ENCODE measurements at places on chromosomes 1 and 21.
A peak's percentile ranks its signal among the peaks of the same experiment; 100 is the strongest.

- DNase-seq, result no peak
Observed at GRCh38 chr1:219757890-219758289, 145.0 kb upstream of the ZC3H11B start.

DNA sequence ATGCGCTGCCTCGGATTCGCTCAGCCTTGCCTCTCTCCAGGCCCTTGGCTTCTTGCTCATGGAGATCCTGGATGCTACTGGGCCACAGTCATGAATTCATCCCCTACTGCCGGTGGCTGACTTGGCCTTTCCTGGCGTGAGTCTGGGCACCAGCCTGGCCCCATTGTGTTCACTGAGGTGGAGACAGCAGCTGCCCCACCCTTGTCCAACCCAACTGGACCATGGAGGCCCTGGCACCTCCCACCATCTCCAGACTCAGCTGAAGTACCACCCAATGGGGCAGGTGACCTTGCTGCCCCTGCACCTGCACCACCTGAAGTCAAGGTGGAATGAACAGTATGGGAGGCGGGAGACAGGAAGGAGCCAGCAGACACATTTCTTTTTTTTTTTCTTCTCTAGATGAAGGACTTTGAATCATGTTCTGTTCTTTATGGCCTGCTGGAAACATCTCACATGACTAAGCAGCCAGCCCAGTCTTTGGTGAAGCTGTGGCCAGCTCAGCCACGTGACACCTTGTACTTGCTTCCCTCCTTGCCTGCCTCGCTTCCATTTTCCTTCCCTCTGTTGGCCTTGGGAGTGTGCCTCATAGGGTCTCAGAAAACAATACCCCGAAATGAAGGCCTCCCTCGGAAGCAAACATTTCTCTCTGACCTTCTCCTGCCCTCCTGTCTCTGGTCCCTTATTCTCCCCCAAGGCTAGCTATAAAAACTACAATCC lies 3.8 kb upstream of the SLC30A2 start:
- DNase-seq, result no peak

- no peak for DNase-seq
Observed at GRCh38 chr1:22722901-22723550, 12.4 kb downstream of the EPHB2 start.

- no peak for DNase-seq
Observed at GRCh38 chr1:241079047-241079446, 278.0 kb downstream of the RGS7 start.

DNA sequence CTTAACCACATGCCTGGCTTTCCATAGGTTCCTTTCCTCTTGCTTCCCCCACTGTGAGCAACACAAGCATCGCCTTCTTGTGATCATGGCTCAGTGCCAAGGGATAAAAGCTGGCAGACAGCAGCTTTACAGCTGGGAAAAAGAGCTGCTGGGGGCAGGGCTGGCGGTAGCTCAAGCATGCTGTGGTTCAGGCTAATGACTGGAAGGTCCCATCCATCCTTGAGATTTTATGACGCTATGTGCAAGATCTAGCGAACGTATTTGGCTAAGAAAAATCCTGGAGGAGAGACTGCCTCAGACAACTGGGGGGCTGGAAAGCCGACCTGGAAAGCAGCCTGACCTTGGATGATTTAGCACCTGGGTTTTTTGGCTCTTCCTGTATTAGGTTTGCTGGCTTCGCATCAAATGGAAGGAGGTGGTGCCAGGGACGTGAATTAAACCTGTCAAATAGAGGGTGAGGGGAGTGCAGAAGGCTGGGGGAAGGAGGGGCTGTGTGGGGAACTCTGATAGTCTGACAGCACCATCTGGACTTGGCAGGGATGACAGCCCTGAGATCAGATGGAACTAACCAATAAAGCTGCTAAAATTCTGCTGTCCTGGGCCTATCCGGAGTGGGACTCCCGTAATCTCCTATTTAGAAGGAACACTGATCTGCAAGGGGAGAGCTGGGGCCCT lies 34.8 kb downstream of the ZMYND12 start:
- DNase-seq, result no peak

DNA sequence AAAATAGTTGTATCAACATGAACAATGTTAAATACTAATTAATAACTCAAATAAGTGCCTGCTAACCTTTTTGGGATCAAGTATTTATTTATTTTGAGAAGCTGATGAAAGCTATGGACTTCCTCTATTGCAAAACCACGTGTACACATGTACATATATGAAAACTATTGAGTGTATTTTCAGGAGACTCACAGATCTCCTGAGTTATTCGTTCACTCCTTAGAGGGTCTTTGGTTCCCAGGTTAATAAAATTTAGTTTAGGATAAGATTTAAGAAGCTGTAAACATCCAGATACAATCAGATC lies 130.5 kb downstream of the DISC1 start:
- no peak for DNase-seq

- DNase-seq, result no peak
Observed at GRCh38 chr1:208604295-208604694, 360.1 kb upstream of the PLXNA2 start.

GRCh38 chr21:21845901-21846300 lies 847.7 kb downstream of the NCAM2 start:
- no peak for DNase-seq

- peak; percentile 51 for DNase-seq
Observed at GRCh38 chr1:38029685-38030511, 16.7 kb downstream of the POU3F1 start.
